ENCODE measurements at places on chromosomes 2 and 18. TPM values are rescaled to one million over a fixed set of nuclear protein-coding genes. Genes with fewer than 3 reads are reported as not detected.

YIPF4 gene
- total RNA-seq = 21.8 TPM

RNF152 gene
- 123 TPM for total RNA-seq

MROH2A gene
- total RNA-seq = not detected

GNAL gene
- total RNA-seq = 1.1 TPM

OR6B2 gene
- not detected for total RNA-seq
